ENCODE measurements at places on chromosomes 4 and X.

GRCh38 chr4:144818136-144818535 is 172.2 kb downstream of the HHIP start:
- DNase-seq: no peak

GRCh38 chrX:1398431-1399340 is 6.8 kb upstream of the SLC25A6 start:
- DNase-seq: no peak

GRCh38 chrX:151974336-151975227 is at the start of gene GABRE:
GABRE (minus strand) TSS chrX:151974676; CDS start chrX:151974625, 51 bp downstream.
- no peak for DNase-seq

DNA sequence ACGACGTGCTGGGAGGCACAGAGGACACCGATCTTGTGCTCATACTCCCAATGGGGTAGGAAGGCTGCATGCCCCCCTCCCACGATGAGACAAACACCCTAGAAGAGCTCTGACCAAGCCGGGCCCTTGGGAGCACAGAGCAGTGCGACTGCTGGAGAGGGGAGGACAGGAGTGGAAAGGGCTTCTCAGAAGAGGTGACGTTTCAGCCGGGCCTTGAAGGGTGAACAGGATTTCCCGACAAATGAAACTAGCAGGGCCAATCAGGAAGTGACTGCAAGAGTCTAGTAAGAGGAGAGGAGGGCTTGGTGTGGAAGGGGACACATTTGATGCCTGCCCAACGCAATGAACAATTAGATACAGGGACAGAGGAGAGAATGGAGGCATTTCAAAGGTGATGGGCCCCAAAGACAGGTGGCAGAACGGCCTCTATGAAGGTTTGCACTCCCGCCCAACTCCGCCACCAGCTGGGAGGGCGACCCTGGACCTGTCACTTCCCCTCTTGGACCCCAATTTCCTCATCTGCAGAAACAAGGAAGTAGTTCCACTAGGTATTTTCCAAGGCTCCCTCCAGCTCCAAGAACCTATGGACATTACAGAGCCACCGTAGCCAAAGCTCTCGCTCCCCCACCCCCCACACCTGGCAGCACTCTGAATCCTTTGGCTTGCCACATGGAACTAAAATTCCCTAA is 3.9 kb downstream of the HCFC1 start:
- DNase-seq: no peak

GRCh38 chr4:13528821-13529127 is 15.5 kb downstream of the NKX3-2 start:
- no peak for DNase-seq

GRCh38 chr4:31598639-31599038 is 878.5 kb downstream of the PCDH7 start:
- DNase-seq: no peak

GRCh38 chr4:120819805-120820437 is 102.6 kb downstream of the PRDM5 start:
- DNase-seq: no peak

GRCh38 chr4:82785611-82786400 is 12.8 kb downstream of the SCD5 start:
- DNase-seq: no peak

GRCh38 chr4:98850937-98851336 is 78.0 kb downstream of the EIF4E start:
- no peak for DNase-seq

GRCh38 chrX:78801522-78801921 is 54.0 kb downstream of the LPAR4 start:
- no peak for DNase-seq

DNA sequence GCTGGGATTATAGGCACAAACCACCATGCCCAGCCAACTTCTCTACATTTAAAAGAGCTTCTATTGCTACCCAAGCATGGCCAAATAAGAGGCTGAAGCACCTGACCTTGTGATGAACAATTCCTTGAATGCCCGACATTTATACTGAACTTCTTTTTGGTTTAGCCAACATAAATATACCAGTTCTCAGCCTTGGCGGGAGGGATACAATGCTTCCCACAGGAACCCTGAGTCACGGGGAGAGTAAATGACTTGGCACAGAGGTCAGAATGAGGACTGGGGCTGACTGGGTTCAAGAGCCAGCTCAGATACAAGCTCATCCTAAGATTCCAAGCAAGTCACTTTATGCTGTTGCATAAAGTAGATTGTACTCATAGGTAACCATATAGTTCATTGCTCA is 6.1 kb downstream of the HOPX start:
- DNase-seq: no peak

- no peak for DNase-seq
Observed at GRCh38 chrX:35166023-35166422, 223.4 kb downstream of the FAM47B start.

DNA sequence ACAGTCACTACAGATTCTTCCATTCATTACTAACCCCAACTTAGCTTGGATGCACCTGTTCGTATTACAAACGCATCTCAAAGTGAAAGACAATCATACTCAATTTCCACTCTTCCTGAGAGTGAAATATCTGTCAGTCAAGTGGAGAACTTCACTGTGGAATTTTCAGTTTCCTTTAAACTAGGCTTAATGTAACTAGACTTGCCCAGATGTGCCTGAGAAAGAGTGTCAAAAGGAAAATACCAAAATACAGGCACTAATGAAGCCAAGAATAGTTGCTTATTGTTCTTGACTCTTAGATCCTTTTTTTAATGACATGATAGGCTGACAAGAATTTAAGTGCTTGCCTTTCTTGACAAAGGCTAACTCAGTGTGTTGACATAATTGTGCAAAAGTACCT is 72.4 kb upstream of the NR3C2 start:
- no peak for DNase-seq

DNA sequence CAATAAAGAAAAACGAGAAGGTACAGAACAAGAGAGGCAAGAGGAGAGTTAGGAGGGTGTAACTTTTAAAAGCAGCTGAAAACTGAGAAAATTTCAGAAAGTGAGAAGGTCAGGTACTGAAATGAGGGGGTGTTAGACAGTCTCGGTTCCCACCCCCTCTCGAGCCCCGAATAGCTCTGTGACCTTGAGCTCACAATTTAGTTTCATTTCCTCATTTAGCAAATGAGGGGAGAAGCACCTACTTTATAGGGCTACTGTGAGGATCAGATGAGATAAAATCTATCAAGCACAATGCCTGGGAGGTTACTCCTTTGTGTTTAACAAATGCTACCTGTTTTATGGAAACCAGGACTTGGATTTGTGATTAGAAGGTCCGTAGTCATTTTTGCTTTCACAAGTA is 4.9 kb downstream of the UGT8 start:
- no peak for DNase-seq

GRCh38 chrX:50629774-50630173 is 159.1 kb upstream of the DGKK start:
- DNase-seq: no peak

DNA sequence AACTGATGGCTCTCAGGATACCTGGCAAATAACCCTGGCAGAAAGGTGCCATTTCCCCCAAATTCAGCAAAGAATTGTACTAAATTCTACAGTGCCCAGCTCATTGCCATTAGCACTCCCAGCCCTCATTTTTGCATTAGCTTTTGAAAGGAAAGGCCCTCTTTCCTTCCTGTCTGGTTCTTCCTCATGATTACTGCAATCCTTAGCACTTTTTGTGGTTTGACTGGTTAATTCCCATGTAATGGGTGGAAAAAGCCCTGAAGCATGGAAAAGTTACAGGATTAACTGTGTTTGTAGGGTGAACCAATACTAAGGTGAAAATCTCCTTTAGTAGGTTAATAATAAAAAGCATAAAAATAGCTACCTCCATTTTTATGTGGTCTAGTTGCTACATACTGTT is 139.5 kb downstream of the NPNT start:
- DNase-seq: no peak

DNA sequence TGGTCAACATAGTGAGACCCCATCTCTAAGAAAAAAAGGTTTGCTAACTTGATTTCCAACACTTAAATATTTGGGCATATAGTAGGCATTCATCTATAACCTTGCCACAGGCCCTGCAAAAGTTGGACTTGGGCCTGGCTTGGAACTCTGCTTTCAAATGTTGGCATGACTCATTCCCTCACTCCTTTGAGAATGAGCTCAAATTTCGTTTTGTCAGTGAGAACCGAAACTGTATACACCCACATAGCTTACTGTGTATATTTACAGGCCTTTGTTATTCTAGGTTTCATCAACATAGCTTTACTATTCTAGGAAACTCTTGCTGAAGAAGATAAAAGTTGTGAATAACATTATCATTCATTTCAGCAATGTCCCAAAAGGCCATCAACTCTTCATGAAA is 88.7 kb upstream of the ELOVL6 start:
- DNase-seq: no peak

DNA sequence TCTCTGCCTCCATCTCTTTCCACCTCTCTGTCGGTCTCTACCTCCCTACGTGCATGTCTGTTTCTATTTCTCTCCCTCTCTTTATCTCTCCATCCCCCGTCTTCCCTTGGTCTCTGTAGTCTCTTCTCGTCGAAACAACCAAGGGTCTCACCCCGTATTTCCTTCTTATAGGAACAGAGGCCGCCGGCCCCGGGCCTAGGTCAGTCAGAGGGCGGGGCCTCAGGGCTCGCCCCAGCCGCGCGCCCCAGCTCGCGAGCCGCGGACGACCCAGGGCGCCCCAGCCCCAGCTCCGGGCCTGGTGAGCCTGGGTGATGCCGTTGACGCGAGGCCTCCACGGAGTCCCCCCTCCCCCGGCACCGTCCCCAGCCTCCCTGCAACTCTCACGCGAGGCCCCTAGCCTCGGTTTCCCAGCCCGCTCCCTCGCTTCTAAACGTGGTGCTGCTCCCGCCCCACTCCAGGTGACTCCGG is 6.6 kb downstream of the TIMM17B start:
- no peak for DNase-seq

DNA sequence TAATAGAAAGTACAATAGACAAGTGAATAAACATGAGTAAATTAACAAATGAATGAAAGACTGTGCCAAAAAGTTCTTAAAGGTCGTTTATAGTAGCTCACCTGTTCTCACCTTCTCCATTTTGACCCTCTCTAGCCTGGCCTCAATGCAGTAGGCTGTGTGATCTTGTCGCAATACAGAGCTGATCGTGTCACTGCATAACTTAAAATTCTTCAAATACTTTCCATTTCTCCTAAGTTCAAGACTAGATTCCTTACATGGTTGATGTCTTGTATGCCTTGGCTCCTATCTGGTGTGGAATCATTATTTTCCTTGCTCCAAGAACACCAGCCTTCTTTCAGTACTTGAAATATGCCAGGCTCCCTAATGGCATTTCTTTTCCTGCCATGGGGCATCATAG is 9.5 kb upstream of the GABRA2 start:
- DNase-seq: no peak

GRCh38 chrX:140733766-140734342 is 24.3 kb downstream of the LINC00632 start:
- no peak for DNase-seq

DNA sequence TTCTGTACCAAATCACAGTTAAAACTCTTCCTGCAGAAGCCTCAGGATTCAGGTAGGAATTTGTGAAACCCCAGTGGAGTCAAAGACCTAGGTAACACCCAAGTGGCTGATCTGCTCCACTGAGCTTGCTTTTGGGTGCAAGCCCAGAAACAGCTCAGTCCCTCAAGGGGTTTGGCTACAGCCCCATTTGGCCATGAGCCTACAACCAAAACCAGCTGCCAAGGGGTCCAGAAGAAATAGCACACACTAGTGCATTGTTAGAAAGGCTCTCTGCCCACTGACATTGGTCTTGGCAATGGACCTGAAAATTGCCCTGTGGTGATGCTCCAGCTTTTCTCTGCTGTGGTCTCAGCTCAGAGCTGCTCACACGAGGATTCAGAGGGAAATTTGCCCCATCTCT is 577.4 kb upstream of the INTU start:
- DNase-seq: no peak

GRCh38 chrX:64206556-64207162 is 1.2 kb upstream of the AMER1 start:
- DNase-seq: no peak

DNA sequence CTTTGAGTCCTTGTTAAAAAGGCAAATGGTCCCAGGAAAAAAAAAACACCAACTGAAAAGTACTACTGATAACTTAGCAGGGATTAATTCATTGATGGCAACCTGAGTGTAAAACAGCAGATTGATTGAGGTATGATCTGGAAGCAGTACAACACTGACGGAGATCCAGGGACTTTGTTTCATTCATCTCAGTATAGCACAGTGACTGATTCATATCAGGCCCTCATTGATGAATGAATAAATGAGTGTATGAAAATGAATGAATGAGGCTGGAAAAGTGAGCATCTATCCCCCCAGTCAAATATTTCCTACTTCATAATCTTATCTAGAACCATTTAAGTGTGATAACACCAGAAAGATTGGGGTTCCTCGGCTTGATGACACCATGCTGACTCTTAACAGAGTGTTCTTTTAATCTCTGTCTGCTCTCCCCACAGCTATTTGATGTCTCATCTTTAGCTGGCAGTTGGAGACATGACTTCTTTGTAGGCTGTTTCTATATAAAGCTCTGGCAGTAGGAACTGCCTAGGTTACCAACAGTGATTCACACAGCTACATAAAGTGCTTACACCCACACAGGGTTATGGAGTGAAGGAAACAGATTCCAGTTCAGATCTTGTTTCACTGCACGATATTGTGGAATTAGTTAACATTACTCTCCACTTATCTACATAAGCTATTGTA is 18.6 kb upstream of the RNF128 start:
- DNase-seq: no peak

GRCh38 chr4:62262676-62263075 is 1062.5 kb downstream of the ADGRL3 start:
- DNase-seq: no peak

DNA sequence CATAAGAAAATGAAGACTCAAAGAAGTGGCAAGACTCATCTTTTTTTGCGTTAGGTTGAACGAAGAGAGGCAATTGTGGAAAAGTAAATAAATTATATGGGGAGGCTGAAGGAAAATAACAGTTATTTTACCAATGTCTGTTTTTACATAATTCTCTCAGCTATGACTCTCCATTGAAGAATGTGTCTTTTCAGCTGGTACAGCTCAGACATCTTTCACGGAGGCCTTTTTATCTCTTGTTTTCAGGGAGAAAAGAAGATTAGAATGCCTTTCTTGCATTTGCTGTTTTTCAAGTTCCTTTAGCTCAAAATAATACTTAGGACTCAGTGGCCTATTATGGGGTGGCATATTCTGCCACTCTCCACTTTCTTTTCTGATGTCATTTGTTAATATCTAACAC is 153.0 kb downstream of the ADAM29 start:
- DNase-seq: no peak

- DNase-seq: no peak
Observed at GRCh38 chr4:142034101-142034500, 397.7 kb downstream of the IL15 start.

GRCh38 chr4:162403419-162403818 is 239.6 kb upstream of the FSTL5 start:
- DNase-seq: no peak

DNA sequence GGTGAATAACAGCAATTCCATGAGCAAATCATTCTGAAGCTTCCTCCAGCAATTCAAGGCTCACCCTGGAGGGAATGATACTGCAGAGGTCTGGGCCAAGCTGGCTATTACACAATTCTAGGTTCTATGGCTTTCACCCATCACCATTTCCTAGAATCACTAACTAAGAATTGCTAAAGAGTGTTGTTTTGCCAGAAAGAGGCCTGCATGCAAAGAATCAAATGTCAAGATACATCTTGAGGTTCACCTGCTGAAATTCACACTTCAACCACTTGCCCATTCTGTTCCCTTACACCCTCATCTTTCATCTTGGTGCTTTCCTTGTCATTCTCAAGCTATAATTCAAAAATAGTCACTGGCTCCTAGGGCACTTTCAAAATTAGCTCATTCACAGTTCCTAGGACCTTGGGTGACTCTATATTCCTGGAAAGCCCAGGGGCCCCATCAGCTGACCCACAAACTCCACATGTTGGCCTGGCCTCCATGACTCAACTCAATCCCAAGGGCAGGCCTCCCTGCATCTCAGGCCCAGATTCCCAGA is 7.0 kb downstream of the APBB2 start:
- DNase-seq: no peak
